ENCODE measurements at places on chromosomes 7 and 10.

DNA sequence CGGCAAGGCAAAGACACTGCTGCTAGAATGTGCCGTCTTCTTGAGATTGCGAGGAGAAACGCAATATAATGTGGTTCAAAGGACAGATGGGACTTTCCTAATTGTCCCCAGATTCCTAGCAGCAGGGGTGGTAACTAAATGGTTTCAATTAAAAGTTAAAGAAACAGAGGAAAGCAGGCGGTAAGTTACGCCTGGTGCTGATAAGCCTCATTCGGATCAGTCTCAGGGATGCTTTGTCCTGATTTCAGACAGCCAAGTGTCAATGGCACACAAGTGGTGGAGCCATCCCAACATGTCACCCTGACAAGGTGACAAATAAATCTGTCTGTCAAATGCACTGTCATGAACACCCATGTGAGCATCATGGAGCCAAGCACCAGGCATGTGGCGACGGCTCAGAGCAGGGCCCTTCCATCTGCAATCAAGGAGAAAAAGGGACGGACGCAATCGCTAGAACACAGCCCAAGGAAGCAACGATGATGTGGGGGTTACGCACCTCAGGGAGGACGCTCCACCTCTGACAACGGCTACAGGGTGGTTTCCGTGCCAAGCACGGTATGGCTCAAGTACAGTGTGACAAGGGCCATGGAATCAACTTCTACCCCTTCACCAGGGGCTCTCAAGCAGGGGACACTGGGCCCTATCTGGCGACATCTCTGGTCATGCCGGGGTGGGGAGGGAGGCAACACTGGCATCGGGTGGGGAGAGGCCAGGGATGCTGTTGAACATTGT, 66.2 kb downstream of the CTBP2 start:
- DNase-seq, result no peak

DNA sequence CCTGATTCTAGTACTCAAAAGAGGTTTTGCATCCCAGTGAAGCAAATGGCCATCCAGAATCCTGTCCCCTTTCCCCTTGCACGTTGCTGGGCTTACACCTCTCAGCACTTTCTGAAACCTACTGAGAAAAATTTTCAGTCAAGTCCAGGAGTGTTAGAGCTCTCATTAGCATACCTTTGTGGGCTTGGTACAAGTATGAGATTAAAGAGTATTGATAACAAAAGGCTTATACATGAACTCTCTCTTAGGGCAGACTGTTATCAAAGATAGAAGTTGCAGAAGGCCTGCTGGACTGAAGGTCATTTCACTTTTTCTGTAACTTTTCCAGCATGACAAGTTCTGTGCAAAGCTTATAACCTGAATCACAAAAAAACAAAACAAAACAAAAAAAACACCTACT, at the start of gene ASAH2:
Gene ASAH2, minus strand, starts transcription at position 123 of the 400 bp plus-strand sequence. CDS start 2,906 bp downstream, outside the sequence.
- DNase-seq, result no peak

DNA sequence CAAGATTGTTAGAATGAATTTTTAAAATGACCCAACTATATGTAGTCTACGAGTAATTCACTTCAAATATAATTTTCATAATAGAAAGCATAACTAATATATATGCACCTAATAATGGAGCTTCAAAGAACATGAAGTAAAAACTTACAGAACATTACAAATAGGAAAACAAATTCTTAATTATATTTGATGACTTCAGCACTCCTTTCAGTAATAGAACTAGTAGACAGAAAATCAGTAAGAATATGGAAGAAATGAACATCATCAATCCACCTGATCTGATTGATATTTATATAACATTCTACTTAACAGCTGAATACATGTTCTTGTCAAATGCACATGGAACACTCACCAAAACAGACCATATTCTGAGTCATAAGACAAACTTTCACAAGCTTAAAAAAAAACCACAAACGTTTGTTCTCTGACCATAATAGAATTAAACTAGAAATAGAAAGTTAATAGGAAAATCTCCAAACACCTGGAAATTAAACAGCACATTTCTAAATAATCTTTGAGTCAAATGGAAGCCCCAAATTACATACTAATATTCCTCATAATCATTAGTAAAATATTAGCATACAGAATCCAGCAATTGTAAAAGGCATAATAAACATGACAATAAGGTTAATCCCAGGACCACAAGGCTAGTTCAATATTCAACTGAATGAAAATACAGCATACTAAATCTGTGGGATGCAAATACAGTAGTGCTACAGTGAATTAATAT, 48.0 kb downstream of the BRAF start:
- no peak for DNase-seq

DNA sequence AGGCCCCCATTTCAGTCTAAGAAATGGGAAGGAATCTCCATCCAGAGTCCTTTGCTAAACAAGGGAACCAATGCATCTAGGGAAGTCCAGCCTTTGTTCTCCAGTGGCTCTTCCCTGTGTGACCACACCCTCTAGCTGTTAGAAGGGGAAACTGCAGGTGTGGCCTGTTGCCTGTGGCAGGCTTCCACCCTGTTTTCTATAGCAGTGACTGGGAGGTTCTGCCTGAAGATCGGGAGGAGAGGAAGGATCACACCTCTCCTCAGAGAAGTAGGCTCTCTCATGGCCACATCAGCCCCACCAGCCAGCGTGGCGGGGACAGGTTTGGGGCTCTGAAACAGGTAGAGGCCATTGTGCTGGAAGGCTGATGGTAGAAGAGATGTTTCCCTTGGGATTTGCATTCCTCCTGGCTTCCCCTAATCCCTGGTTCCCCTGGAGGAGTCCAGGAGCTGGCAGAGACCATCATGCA, 47.7 kb upstream of the TRIM8 start:
- peak; percentile 30 for DNase-seq

GRCh38 chr7:144255471-144255897, 9.1 kb downstream of the OR2A7 start:
- no peak for DNase-seq

GRCh38 chr10:4239186-4239585, 454.2 kb upstream of the KLF6 start:
- DNase-seq, result no peak
